ENCODE measurements at places on chromosomes 13 and 19.
A peak's percentile ranks its signal among the peaks of the same experiment; 100 is the strongest.

DNA sequence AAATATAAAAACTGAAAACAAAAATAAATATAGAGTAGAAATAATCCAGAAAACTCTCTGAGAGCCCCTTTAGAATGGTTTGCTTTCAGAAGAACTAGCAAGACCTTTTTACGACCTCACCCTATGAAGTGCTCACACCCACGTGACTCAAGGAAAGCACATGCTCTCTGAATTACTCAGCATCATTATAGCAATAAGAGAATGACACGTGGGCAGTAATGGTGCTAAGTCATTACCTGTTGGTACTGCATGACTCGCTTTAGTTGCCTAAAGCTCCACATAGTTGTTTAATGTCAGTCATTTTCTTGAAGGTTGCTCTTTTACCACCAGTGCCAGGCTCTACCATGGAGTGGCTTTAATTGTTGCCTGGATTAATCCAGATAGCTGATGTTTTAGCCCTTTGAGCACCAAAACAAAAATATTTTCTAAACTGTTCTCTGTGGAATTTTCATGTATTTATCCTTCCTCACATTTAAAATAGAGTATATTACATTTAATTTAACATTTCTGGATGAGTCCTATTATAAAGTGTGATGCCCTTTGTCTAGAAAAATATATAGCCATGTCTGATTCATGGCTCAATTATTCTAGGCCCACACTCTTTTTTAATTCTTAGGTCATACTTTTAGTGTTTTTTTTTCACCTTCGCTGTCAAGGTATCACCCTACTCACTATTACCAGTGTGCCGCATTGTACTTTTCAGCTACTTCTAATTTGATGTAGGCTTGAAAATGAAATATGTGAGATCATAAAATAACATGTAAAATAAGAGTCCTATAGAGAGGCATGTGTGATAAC is 56.8 kb downstream of the THSD1 start:
- DNase-seq = no peak

DNA sequence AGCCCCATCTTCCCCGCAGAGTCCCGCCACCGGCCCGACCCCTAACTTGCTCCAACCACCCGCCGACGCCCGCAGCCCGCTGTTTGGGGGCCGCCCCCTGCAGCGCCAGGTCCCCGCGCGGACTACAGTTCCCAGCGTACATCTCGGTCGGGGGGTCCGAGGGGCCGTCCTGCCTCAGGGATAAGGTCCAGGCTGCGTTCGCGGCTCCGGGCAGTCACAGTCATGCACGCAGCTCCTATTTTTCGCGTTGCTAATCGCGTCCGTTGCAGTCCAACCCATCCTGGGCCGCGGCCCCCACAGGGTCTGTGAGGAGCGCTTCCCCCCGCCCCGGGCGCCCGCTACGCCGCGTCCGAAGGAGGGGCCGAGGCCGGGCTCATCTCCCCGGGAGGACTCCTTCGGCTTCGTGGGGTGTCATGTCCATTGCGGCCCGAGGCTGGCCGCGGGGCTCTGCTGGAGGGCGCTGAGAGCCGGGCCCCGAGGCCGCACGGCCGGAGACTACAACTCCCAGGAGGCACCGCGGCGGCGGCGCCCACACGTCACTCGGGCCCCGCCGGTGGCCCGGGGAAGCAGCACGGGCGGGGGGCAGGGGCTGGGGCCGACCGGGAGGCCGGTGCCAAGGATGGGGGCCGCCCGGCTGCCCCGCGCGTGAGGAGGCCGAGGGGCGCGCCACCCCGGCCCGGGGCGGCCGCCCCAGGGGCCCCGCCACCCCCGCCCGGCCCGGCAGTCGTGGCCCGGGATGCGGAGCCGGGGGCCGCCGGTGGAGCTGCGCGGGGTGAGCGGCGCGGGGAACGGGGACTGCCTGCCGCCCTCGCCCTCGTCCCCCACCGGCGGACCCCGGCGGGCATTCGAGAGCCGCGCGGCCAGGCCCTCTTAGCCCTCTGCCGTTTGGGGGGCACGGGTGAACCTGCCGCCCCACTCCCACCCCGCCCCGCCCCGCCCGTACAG is at the start of gene MAP3K10:
TSS of gene MAP3K10 (plus strand) at position 536 of the 945 bp plus-strand sequence. CDS start 606 bp downstream, outside the sequence.
- peak; percentile 68 for DNase-seq

DNA sequence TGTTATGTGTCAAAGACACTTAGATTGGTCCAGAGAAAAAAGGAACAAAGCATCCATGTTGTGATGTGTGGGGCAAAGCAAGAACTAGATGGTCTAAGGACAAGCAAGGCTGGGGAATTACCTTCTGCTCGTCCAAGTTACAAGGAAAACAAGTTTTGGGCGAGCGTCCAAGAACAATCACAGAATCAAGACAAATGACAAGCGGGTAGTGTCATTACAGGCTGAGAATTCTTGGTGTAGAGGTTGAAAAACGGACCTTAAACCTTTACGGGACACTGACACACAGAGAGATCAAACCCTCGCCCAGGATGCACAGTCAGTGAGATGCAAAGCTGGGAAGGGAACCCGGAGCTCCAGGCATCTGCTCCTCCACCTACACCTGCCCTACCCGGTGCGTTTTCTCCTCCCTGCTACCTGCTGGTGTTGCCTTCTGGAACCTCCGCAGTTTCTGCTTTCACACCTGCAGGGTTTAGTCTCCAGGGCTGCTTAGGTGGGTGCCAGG is 515 bp upstream of the ZNF324B start:
- DNase-seq = no peak

GRCh38 chr13:106186366-106187030 is 349.0 kb downstream of the EFNB2 start:
- DNase-seq = no peak

DNA sequence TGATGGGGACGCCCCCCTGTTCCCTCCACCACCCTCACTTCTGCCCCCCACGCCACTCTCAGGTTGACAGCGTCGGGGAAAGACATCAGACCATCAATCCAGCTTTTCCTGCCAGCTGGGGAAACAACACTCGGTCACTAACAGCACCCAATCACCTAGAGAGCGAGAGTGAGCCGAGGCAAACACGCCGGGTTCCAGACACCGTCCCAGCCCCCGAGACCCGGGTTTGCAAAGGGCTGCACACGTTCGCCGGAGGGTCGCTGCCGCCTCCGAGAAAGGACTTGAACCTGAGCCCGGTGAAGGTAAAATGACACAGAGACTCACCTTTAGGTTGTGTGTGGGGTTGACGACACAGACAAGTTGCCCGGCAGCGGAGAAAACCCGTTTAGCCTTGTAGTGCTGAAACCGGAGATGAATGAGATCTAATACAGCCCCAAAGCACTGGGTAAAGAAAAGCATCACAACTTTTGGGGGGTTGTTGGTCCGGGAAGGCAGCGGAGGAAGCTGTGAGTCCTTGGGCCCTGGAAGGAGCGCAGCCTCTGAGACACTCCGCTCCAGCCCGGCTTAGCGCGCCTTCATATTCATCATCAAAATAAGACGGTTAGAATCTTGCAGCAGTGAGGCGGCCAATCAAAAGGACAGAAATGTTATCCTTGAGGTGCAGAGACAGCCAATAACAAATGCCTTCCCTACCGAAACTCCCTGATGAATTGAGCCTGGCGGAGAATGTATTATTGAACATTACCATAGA is at the start of gene SIAH3:
TSS of gene SIAH3 (minus strand) at position 583 of the 751 bp plus-strand sequence. CDS start at position 459, 124 bp downstream.
- no peak for DNase-seq

GRCh38 chr13:40121722-40122121 is 466.3 kb downstream of the COG6 start:
- DNase-seq = no peak

GRCh38 chr19:1041835-1042685 is 2.2 kb downstream of the ABCA7 start:
- DNase-seq = no peak

DNA sequence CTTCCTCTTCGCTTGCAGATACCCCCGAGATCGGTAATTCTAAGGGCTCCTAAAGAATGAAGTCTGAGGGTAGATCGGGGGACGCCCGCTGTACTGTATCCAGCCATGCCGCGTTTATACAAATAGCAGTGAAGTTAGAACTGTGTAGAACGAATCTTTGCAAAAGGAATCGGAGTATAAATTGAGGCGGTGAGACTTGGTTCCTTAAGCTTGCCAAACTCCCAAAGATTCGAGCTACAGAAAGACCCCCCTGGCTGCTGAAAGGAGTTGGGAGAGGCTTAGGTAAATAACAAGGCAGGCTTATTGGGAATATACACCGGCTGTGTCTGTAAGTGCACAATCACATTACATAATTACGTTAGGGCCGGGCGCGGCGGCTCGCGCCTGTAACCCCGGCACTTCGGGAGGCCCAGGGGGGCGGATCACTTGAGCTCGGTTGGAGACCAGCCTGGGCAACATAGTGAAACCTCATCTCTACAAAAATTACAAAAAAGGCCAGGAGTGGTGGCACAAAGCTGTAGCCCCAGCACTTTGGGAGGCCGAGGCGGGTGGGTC is 12.2 kb downstream of the TMEM160 start:
- DNase-seq = peak; percentile 65

DNA sequence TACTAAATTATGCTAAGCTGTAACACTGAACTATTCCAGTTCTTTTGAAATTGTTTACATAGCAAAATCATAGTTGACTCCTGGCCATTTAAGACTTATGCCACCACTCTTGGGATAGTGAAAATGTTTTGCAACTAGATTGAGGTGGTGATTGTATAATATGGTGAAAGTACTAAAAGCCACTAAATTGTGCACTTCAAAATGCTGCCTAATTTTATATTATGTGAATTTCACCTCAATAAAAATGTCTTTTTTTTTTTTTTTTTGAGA is 5.0 kb upstream of the SAE1 start:
- DNase-seq = no peak

DNA sequence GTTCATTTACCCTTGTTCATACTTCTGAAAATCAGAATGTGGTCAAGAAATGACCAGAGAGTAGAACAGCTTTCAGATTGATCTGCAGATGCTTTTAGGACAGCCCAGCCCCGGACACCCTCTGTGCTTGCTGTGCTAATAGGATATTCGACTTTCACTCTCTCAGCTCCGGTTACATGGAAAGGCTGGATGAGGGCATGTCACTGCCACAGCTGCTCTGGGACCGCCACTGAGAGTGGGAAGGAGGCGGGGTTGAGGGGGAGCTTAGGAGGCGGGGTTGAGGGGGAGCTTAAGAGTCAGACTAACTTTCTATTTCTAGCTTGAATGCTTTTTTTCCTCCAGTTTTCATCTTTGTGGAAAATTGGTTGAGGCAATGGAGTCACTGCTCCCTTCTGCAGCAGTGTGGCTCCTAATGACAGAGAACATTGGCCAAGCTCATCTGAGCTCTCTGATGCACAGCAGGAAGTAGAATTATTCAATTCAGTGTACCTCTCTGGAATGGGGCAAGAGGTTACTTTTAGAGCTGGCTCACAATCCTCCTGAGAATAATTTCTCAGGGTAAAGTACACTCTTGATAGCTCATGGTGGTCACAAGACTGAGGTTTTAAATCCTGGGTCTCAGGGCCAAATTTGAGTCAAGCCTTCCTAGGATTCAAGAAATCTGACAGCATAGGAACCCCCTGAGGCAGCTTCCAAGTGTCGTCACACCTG is 74.6 kb upstream of the NPAS1 start:
- DNase-seq = peak; percentile 57

- no peak for DNase-seq
These were observed 354.5 kb upstream of the NBEA start for GRCh38 chr13:34587576-34587975.

DNA sequence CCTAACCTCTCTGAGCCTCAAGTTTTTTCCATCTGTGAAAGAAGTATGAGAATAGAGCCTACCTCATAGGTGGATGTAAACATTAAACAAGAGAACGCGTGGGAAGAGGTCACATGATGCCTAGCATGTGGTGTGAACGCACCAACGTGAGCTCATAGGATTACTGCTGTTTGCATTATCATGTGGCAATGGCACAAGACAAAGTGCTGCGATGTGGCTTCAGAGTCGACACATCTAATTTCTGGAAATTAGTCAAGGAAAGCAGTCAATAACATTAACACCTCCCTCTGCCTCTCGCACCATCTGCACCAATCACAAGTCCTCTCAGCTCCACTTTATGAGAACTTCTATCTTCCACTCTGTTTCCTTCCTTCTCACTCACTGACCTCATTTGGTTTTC is 489.7 kb downstream of the COG6 start:
- DNase-seq = no peak

GRCh38 chr13:111119966-111120365 is 4.9 kb downstream of the ARHGEF7 start:
- DNase-seq = no peak

DNA sequence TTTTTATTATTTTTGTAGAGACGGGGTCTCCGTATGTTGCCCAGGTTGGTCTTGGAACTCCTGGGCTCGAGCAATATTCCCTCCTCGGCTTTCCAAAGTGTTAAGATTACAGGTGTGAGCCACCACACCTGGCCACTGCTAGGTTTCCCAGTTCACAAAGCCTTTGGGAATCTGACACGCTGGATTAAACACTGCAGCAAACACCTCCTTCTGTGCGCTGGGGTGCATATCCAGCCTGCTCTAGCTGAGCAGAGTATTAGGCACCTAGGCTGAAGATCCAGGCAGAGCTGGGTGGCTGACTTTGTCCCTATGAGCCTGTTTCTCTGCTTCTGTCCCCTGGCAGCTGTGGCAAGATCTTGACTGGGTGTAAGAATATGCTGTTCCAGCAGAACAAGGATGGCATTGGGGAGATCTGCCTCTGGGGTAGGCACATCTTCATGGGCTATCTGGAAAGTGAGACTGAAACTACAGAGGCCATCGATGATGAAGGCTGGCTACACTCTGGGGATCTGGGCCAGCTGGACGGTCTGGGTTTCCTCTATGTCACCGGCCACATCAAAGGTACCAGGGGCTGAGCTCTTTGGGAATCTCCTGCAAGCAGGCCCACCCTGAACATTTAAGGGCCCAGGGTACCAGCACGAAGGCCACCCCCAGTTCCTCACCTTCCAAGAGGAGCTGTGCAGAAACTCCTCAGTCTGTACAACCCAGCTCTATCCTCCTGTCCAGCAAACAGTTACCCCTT is 49.8 kb downstream of the ACSBG2 start:
- no peak for DNase-seq

DNA sequence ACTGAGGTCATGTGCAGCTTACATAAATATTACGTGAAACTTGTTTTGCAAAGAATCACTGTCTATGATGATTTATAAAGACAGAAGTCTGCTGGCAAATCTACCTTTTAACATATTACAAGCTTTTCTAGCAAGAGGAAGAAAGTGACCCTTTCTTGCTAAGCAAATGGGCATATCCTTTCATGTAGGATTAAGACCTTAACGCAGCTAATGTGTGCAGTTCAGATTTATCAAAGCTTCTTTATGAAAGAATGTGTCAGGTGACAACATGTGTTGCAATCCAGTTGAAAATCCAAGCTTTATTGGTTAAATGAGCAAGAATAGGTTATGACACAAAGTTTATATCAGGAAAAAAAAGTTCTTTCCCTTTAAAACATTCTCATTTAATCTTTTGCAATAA is 115.6 kb upstream of the NBEA start:
- no peak for DNase-seq

DNA sequence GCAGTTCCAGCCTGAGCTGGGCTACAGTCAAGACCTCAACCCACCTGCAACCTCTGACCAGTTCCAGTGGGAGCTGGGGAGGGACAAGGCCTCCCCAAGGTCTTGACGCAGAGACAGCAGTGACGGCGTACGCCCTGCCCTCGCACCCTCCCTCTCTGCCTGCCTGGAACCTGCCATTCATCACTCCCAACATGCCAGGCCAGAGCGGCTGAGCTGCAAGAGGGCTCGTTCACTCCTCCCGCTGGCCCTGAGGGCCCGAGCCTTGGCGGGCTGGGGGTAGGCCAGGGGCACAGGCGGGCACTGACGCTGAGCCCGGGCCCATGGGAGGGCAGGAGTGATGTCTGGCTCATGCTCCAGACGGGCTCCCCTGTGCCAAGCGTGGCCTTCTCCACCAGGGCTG is 8.2 kb downstream of the NDUFA11 start:
- no peak for DNase-seq

All from NCI-H146 (cell line).